ENCODE measurements at places on chromosomes 3 and 15.

DNA sequence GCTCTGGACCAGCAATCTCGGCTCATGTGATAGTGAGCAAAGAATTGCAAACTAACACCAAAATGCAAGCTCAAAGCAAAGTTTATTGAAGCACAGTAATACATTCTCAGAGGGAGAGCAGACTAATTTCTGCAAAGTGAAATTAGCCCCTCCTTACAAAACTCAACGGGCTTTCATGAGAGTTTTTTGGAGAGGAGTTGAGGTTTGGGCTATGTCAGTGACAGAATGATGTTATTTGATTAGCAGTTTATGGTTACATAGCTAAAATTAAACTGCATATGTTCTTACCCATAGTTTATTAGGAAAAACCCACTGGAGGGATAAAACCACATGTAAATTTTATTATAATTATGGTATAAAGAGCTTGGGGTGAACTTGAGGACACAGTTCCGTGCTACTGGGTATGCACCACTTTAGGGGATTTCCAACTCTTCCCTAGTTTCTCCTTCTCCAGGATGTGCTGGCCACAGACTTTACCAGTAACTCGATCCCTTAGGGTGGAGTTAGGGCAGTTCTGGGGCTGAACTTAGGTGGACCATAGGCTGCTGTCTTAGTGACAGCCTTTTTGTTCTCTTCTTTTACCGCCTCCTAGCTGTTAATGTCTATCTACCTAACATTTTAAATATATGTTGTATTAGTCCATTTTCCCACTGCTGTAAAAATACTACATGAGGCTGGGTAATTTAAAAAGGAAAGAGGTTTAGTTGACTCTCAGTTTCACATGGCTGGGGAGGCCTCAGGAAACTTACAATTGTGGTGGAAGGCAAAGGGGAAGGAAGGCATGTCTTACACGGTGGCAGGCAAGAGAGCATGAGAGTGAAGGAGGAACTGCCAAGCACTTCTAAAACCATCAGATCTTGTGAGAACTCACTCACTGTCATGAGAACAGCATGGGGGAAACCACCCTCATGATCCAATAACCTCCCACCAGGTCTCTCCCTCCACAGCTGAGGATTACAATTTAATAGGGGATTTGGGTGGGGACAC is 8.9 kb upstream of the AADACL2 start:
- no peak for ATAC-seq

DNA sequence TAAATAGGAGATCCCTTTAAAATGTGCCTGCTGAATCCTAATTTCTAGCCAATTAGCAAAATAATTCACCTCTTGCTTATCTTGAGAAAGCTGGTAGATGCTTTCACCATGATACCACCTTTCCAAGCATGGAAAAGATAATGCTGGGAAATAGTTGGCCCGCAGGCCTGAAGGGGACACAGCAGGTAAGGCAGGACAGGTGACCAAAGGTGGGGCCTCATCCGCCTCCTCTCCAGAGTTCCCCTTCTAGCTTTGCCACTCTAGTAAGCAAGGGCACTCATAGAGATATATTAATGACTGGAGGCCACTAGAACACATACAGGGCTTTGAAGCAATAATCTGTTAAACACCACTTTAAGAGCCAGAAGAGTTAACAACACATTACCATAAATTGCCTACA is 45.5 kb downstream of the SATB1 start:
- ATAC-seq = no peak

DNA sequence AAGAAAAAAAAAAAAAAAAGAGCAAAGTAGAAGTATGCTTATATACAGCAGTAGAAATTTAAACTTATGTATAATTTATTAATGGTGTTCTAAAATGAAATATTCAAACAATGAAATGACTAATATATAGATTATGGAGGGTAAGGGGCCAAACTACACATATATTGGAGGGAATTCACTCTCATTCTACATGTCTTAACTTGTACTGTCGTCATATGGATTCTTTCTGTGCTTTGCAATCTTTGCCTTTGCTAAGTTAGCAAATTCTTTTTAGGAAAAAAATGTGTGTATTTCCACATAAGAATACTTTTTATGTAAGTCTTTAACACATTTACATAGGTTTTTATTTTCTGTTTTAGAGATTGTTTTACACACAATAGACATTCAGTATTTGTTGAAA is 118.9 kb upstream of the MBNL1 start:
- no peak for ATAC-seq

DNA sequence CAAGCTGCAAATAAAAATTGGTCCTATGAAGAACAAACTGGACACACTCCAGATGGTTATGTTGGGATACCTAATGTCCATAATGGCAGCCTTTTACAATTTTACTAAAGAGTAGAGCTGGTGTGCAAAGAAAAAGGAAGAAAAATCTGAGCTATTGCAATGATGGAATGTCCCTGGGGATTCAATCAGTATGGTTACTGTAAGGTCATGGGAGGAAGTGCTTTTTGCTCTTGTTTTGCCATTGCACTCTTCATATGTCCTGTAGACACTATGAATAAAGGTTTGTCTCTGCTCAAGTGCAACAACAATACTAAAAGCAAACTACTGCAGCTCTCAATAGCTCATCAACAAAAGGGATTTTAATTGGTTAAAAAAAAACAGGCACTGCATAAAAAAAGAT is 5.4 kb downstream of the PFN2 start:
- no peak for ATAC-seq

GRCh38 chr3:143464850-143465249 is 345.3 kb downstream of the CHST2 start:
- no peak for ATAC-seq

GRCh38 chr15:48221885-48222284 is 15.8 kb downstream of the SLC12A1 start:
- ATAC-seq = no peak

GRCh38 chr3:98801043-98801747 is 38.1 kb downstream of the ST3GAL6 start:
- no peak for ATAC-seq

DNA sequence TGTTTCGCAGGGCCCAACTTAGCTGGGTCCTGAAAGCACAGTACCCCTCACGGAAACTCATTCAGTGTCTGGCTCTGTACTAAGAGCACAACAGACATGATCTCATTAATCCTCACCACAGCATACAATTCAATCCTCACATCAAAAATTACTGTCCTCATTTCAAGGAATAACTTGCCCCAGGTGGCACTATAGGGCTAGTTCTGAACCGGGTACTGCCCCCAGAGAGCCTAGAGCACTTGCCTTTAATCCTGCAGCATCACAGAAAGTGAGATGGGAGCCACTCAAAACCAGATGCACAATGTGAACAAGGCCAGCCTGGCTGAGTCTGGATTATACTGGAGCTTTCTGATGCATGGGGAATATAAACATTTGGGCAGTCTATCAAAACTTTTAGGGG is 122.6 kb downstream of the OSBPL10 start:
- ATAC-seq = no peak

DNA sequence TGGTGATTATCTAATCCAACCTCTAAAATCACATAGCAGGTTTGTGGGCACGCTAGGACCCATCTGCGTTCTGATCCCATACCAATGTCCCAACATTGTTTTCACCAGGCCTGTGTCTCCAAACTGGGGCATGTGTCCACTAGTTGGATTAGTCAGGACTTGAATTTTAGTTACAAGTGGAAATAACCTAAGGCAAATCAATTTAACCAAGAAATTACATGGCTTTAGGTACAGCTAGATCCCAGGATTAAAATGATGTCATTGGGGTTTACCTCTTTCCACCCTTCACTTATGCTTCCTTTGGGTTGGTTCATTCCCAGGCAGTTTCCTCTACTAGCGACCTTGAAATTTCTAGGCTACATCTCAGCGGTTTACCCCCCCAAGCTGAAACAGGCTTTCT is 47.2 kb upstream of the PXYLP1 start:
- ATAC-seq = no peak

DNA sequence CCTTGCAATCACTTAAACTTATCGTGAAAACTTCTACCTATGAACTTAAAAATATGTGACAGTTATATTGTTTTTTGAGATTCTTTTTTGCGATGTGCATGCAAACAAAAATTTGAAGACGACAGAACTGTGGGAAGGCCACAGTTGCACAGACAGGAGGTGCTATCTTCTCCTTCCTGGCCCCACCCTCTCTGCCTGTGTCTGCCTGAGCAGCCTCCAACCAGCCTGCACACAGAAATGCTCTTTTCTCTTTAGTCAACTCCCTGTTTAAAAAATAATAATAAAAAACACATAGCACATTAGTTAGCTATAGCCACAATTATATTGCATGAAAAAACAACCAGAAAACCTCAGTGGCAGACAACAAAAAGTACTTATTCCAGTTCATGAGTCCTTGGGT is 212.2 kb downstream of the ZNF621 start:
- no peak for ATAC-seq

GRCh38 chr3:128074851-128075521 is 22.7 kb downstream of the SEC61A1 start:
- ATAC-seq = no peak

- peak; percentile 78 for ATAC-seq
Observed at GRCh38 chr15:52558196-52558595, 10.6 kb downstream of the ARPP19 start.

GRCh38 chr15:72451224-72451623 is 22.9 kb upstream of the ARIH1 start:
- ATAC-seq = no peak

- no peak for ATAC-seq
Observed at GRCh38 chr3:175404621-175405020, 545.5 kb downstream of the NAALADL2 start.

GRCh38 chr3:169710619-169711018 is 47.1 kb upstream of the MECOM start:
- ATAC-seq = no peak

- no peak for ATAC-seq
Observed at GRCh38 chr15:57947781-57948180, 117.7 kb downstream of the ALDH1A2 start.

DNA sequence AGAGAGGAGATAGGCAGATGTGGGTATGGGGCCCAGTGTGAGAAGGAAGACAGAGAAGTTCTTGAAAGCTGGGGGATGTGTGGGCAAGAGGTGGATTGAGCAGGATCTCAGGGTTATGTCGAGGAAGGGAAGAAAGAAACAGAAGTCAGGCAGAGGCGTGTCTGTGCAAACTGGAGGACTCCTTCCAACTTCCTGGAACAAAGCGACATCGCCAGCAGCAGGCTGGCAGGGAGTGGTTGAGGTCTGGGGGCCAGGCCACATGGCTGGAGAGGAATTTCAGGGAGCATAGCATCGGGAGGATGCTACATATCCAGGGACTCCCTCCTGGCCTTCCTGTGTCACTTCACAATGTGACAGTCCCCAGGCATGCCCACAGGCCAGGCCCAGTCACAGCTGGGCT is 42.9 kb upstream of the MYZAP start:
- no peak for ATAC-seq

GRCh38 chr15:69505956-69506556 is 53.4 kb downstream of the RPLP1 start:
- no peak for ATAC-seq

GRCh38 chr15:99993681-99994131 is 260.5 kb upstream of the LYSMD4 start:
- ATAC-seq = no peak

- ATAC-seq = no peak
Observed at GRCh38 chr3:107221856-107222255, 155.4 kb upstream of the CCDC54 start.

- no peak for ATAC-seq
Observed at GRCh38 chr15:62447742-62448141, 282.7 kb upstream of the C2CD4B start.

DNA sequence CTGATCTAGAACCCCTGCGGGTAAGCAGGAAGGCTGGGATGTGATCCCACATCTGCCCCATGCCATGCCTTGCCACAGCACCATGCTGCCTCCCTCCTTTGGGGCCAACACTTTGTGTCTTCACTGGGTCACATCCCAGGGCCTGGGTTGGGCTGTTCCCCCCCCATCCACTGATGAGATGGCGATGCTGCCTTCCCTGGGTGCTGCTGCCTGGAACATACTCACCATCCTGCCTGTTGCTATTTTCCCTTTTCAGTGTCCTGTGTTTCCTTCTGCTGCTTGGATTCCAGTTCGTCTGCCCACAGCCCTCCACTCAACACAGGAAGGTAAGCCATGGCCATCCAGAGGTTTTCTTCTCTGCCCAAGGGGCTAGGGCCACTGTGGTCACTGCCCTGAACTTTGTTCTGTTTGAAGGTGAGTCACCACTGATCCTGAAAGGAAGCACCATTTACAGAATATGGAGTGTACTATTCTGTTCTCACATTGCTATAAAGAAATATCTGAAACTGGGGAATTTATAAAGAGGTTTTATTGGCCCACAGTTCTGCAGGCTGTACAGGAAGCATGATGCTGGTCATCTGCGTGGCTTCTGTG is 39.4 kb downstream of the THSD4 start:
- ATAC-seq = no peak

DNA sequence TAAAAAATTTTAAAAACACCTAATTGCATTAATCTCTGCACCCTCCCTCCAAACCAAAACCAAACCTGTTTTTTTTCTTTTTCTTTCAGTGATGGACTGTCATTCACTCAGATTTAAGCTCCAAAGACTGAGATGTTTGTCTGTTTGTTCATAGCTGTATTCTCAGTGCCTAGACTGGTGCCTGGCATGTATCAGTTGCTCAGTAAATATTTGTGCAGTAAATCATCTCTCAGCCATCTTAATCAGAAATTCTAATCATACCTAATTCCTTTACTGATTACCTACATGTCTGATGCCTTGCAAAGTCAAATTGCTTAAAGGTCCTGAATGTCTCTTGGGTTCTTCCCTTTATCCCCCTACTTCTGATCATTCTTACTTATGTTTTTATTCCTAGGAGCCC is 138.8 kb downstream of the ZNF609 start:
- ATAC-seq = no peak

DNA sequence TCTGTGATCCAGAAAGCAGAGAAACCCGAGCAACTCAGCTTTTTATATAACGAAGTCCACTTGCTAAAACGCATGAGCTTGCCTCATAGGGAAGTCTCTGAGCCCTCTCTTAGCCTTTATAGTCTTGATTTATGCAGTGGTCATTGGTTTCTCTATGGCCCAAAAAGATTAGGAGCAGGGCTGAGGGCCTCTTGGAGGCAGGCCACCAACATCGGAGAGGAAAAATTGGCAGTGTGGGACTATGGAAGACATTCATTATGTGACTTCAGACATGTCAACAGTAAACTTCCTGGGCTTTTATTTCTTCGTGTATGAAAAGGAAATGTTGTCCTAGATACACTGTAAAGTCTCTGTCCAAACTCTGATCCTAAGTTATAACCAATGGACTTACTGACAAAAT is 13.5 kb downstream of the RAB8B start:
- ATAC-seq = no peak

- ATAC-seq = no peak
Observed at GRCh38 chr3:132785292-132785691, 63.1 kb upstream of the NPHP3 start.

DNA sequence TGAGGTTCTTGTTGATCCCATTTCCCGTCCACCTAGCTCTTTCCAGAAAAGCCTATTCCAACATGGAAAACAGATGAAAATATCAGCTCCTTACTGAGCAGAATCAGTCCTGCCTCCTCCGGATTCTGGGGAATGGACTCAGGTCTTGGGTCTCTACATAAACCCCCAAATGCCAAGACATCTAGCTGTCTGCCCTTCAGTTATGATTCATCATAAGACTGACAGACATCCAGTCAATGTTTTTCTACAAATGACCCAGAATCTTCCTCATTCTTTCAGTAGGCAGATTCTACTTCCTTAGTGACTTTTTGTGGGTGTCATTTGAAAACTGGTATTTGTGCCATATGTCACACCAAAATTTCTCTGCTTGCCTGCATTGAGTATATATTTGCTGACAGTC is 103.0 kb upstream of the TGFBR2 start:
- no peak for ATAC-seq

- ATAC-seq = no peak
Observed at GRCh38 chr3:152865668-152866245, 30.8 kb downstream of the P2RY1 start.
